ENCODE measurements at places on chromosomes 6 and 20.

DNA sequence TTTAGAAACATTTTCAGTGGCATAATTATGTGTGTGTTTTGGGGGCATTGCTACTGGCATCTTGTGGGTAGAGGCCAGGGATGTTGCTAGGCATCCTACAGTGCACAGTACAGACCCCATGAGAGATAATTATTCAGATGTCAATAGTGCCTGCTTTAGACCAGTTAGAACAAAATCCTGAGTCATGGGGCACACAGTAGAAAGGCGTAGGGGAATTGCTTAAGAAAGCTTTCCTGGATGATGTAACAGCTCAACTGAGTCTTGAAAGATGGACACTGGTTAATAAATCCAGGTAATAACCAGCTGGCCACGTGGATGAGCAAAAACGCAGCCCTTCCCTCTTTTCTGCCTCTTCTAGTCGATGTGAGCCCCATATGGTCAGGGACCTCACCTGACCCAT, 51.1 kb downstream of the KCNB1 start:
- DNase-seq: no peak

DNA sequence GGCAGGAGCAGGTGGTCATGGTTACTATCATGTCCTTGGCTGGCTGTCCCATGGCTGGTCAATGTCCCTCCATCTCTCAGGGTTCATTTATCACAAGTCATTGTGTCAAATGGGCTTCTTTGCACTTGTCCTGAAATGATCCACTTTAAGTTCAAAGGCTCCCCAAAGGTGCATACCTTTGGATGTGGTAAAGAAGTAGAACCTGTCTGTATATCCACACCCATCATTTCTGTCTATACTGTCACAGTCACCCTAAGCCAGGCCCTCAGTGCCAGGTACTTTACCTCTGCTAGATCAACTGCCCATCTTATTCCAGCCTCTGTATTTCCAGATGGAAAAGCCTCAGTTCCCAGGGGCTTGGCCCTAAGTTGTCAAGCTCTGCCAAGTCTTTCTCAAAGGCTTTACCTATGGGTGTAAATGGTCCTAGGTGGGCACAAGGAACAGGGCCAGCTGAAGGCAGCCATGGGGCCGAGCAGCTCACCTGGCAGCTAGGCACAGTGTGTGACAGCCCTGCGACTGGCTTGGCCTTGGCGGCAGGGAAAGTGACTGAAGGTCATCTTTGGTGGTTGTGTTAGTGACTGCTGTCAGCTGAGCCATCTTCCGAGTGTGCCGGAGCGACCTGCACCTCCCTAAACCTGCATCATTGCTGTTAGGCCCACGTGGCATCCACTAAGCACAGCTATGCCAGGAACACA, 198.4 kb downstream of the SYNDIG1 start:
- no peak for DNase-seq

- DNase-seq: no peak
These were observed 1.7 kb downstream of the PRL start for GRCh38 chr6:22295145-22295544.

DNA sequence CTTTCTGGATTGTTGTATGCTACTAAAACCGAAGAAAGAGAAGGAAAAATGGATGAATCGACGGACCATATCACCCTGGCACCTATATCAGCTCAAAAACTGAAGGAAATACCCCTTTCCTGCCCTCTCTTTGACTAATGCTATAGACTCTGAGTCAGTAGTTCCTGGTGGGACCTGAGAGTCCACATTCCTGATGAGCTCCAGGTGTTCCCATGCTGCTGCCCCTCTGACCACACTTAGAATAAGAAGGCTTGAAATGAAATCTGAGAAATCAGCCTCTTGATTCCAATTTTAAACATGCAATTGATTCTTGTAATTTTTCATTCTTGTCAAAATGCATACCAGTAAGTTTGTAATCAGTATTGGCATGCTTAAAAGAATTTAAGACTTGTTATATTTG, 75.2 kb downstream of the PRL start:
- no peak for DNase-seq

DNA sequence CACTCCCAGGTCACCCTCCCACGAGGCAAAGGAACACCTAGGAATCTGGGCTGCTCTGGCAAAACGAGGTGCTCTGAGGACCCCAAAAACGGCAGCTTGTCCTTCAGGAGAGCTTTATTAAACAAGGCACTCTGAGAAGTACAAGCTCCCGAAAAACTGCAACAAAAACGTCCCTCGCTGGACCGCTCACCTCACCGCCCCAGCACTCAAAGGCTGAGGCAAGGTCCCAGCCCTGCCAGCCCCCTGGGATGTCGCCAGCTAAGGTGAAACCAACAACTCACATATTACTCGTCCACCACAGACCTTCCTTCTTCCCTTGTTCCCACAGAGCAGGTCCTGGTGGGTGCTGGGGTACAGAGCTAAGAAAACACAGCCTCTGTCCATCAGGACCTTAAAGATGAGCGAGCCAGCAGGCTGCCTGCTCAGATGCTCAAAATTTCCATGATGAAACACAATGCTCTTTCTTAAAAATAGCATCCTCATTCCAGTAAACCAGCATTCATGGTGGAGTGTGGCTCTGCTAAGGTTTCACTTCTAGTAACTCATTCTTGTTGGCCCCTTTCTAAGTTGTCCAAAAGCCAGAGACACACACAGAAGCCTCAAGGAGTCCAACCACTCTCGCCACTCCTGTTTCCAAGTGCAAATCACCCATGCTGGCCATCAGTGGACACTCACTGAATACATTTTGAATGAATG, 35.9 kb downstream of the ATP9A start:
- DNase-seq: peak; percentile 36

DNA sequence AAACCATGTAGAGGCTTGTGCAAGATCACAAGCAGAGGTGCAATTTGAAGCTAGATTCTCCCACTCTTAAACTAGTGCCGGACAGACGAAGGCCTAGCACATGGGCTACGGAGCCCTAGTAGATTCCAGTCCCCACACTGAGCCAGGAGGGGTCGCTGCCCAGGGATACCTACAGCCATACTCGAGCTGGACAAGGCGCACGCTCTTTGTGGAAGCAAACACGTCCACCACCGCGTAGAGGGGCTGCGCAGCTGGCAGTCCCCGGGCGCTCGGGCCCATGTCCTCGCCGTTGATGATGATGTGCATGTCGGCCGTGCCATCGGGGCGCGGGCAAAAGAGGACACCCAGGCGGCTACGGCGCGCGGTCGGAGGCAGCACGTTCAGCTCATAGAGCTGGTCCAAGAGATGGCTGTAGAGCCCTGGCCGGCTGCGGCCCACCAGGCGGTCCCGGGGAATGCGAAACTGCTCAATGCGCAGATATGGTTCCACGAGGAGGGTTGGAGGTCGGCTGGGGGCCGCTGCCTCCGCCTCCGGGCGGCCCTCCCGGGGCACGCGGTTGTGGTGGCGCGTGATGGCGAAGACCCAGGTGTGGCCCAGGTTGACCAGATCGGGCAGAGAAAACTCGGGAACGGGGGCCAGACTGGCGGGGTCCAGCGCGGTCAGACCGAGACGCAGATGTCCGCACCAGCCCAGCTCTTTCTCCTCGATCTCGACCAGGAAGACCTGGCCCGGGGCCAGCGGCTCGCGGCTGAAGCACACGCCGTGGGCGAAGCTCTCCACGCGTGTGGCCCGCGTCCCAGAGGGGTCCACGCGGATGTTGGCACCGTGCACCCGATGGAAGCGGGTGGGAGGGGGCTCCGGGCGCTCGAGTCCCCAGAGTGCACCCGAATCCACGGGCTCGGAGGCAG, 677 bp downstream of the NEURL2 start:
- DNase-seq: peak; percentile 78

DNA sequence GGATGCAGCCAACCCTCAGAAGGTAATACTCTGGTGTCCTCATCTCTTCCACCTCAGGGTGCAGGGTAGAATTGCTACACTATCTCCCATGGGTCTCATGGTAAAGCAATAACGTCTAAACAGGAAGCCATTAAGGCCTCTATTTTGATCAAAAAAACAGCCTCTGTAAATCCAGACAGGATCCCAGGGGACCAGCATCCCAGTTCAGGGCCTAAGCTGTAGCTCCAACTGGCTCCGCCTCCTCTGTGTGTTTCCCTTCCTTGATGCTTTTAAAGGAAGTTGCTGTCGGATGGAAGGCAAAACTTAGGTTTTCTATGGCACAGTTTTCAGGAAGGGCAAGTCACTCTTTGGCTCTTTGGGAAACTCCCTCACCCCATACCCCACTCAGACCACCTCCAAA, 222.0 kb downstream of the MAFB start:
- no peak for DNase-seq

DNA sequence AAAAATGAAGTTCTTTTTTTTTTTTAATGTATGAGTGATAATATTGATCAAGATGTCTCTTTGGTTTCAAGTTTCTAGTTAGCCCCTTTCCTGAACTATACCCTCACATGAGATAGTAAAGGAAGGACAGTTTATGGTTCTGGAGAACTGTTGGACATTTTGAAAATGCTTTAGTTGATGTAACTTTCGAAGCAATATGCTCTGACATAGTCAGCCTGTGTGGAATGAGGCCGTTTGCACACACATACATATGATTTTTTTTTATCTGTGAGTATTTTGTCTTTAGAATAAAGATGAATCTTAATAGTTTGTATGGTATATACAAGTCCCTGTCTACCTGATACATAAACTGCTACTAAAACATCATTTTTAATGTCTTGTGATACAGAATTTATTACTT, 177.0 kb downstream of the ARID1B start:
- no peak for DNase-seq

GRCh38 chr20:53555081-53555480, 38.6 kb downstream of the ZNF217 start:
- no peak for DNase-seq

GRCh38 chr20:23540624-23541023, 27.7 kb downstream of the CST9L start:
- no peak for DNase-seq
